ENCODE measurements at places on chromosomes 16 and 17. TPM values are rescaled to one million over a fixed set of nuclear protein-coding genes. Genes with fewer than 3 reads are reported as not detected.
A peak's percentile ranks its signal among the peaks of the same experiment; 100 is the strongest.

DNA sequence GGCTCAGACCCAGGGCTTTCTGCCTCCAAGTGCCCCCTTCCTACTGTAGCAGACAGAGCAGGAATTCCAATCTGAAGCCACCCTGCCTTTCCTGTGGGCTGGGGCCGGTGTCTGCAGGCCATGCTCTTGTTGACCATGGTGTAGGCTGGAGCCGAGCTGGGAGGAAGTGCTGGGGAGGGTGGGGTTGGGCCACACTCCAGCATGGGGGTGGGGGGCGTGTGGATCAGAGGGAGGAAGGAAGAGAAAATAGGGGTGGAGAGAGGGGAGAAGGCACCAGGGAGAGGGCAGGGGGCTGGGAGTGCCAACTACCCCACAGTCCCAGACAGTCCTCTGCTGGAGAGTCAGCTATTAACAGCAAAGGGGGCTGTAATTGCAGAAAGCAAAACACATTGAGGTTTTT is 54.3 kb upstream of the JPH3 start:
- H3K4me1 ChIP-seq = peaks cover 4% of the 10 kb centered on the region
- H3K36me3 ChIP-seq = no peaks in the 10 kb centered on the region
- no peak overlapping the region for H3K4me3 ChIP-seq
- no peak for DNase-seq
- H3K27me3 ChIP-seq = no peaks in the 10 kb centered on the region

GRCh38 chr17:81866440-81867169 is 4.5 kb downstream of the ARHGDIA start:
- H3K4me1 ChIP-seq = peaks cover 55% of the 10 kb centered on the region
- DNase-seq = no peak
- no peak overlapping the region for H3K4me3 ChIP-seq
- no peaks in the 10 kb centered on the region for H3K36me3 ChIP-seq

DNA sequence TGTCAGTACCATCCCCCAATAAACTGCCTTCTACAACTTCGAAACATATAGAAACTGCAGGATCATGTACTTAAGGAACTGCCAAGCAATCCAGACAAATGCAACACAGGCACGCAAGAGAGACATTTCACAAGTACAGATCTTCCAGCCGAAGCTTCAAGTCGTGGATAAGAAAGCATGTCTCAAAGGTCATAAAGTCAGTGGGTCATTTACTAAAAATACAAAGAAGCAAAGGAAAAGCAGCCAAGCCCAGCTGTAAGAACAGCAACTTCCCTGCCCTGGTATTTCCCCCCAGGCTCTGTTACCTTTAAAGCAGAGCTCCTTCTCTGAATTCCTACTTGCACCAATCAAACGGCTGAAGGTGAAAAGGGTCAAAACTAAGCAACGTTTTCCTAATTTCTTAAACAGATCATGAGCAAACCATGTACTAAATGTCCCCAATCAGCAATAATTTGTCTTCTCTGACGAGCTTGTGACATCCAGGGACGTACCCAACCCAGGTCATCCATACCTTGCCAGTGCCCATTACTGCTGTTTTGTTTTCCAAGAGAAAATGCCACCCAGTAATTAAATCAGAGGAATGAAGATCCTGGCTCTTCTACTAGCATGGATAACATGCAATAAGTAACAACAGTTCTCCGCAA is 1.7 kb downstream of the AKTIP start:
- H3K36me3 ChIP-seq = no peaks in the 10 kb centered on the region
- H3K4me1 ChIP-seq = peaks cover 27% of the 10 kb centered on the region
- H3K27me3 ChIP-seq = no peaks in the 10 kb centered on the region

DNA sequence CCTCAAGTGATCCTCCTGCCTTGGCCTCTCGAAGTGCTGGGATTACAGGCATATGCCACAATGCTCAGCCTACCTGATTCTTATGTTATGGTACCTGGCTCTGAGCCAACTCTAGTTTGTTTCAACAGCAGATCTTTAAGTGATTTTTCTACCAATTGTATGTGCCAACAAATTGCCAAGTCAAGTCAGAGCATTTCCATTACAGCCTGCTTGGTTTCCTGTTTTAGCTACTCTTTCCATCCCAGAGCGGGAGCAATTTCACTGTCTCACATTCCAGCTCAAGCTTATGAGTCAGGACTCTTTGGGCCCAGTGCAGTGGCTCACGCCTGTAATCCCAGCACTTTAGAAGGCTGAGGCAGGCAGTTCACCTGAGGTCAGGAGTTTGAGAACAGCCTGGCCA is 30.8 kb upstream of the RBBP6 start:
- no peaks in the 10 kb centered on the region for H3K4me1 ChIP-seq
- DNase-seq = no peak
- no peak overlapping the region for H3K27ac ChIP-seq
- H3K4me3 ChIP-seq = no peak overlapping the region

- H3K27me3 ChIP-seq = no peaks in the 10 kb centered on the region
- no peak for DNase-seq
- no peaks in the 10 kb centered on the region for H3K4me1 ChIP-seq
- no peak overlapping the region for H3K27ac ChIP-seq
- H3K4me3 ChIP-seq = no peak overlapping the region
These were observed 5.6 kb downstream of the CD19 start for GRCh38 chr16:28937222-28937876.

DNA sequence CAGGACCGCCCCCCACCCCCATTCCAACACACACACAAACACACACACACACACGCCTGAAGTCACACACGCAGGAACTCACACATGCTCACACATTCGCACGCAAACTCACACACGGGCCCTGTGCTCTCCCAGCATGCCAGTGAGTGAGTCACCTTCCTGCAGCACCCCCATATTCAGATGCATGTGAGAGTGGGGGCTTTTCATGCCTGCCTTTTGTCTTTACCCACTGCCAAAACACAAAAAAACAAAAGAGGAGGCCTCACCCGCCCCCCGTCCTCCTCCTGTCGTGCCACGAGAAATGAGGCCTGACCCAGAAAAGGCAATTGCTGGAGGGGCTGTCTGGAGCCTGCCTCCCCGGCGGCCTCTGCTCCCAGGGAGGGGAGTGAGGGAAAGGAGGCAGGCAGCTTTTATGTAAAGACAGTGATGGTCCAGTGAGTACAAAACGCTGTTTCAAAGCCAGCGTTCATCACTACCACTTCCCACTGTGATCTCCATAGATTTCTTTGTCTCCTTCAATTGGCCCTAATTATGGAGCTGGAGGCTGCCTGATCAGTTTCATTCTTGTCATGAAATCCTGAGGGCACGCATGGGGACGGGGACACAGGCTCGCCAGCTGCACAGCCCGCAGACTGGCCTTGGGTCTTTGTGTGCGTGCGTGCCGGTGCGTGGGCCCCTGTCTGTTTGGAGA is 29.5 kb upstream of the GSE1 start:
- DNase-seq = no peak
- no peak overlapping the region for H3K27ac ChIP-seq
- no peaks in the 10 kb centered on the region for H3K36me3 ChIP-seq

GRCh38 chr16:50389900-50390299 is 21.1 kb upstream of the BRD7 start:
- H3K27me3 ChIP-seq = no peaks in the 10 kb centered on the region
- H3K4me3 ChIP-seq = no peak overlapping the region
- no peaks in the 10 kb centered on the region for H3K36me3 ChIP-seq

DNA sequence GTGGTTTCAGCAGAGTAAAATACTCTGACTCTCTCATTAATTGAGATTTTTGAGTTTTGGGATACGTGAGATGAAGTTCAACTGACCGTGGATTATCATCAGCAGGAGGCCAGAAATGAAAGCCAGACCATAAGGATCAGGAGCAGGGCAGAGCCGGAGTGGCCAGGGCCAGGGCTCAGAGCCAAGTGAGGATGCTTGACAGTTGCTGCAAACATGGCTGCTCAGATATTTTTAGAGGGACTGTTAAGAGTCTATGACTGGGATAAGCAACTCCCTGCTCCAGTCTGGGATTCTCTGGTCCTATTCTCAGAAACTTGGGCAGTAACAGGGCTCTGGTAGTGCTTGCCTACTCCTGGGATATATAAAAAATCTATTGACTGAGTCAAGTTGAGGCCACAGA is 17.6 kb upstream of the CDH13 start:
- no peaks in the 10 kb centered on the region for H3K4me1 ChIP-seq
- H3K27me3 ChIP-seq = no peaks in the 10 kb centered on the region
- no peak for DNase-seq
- no peak overlapping the region for H3K4me3 ChIP-seq

- no peak overlapping the region for H3K27ac ChIP-seq
- peaks cover 23% of the 10 kb centered on the region for H3K4me1 ChIP-seq
- no peaks in the 10 kb centered on the region for H3K36me3 ChIP-seq
- H3K27me3 ChIP-seq = no peaks in the 10 kb centered on the region
- H3K4me3 ChIP-seq = no peak overlapping the region
These were observed 40.2 kb downstream of the TMEM235 start for GRCh38 chr17:78271419-78272170.

GRCh38 chr16:47311738-47312505 is 148.9 kb downstream of the ITFG1 start:
- H3K27ac ChIP-seq = no peak overlapping the region
- H3K4me3 ChIP-seq = no peak overlapping the region
- no peaks in the 10 kb centered on the region for H3K27me3 ChIP-seq
- peaks cover 6% of the 10 kb centered on the region for H3K4me1 ChIP-seq

DNA sequence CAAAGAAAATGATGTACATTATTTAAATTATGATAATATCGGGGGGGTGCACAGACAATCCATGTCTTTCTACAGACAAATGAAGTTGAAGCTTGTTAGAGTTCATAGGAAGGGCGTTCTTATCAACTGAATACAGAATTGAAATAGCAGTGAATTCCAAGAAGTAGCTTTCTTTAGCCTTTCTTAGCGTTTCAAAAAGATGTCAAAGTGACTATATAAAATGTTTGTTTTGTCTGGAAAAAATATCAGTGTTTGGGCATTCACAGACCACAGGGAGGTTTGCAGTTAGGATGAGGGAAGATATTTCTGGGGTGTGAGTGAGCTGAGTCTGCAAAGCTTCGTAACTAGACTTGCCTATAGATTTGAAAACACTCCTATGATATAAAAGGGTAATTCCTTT is 55.0 kb downstream of the STX8 start:
- H3K4me3 ChIP-seq = no peak overlapping the region
- no peak for DNase-seq
- H3K27me3 ChIP-seq = no peaks in the 10 kb centered on the region
- no peaks in the 10 kb centered on the region for H3K36me3 ChIP-seq
- no peaks in the 10 kb centered on the region for H3K4me1 ChIP-seq

DNA sequence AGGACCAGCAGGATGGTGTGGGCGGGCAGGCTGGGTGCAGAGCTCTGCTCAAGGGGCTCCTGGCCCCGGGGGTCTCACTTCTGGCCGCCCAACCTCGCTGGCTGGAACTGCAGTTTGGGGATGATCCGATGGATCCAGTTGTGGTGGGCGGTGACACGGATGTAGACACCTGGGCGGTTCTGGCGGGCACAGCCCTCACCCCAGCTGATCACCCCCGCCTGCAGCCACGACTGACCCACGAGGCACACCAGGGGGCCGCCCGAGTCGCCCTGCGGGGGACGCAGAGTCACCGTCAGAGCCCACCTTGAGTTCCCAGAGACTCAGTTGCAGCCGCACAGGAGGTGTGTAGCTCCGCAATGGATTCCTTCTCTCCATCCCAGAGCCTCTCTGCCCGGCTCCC is 7.5 kb downstream of the PRSS27 start:
- H3K4me3 ChIP-seq = no peak overlapping the region
- no peak overlapping the region for H3K27ac ChIP-seq
- H3K4me1 ChIP-seq = peaks cover 7% of the 10 kb centered on the region
- DNase-seq = no peak

- no peak overlapping the region for H3K4me3 ChIP-seq
- no peak for DNase-seq
- H3K27ac ChIP-seq = no peak overlapping the region
- H3K36me3 ChIP-seq = no peaks in the 10 kb centered on the region
- no peaks in the 10 kb centered on the region for H3K27me3 ChIP-seq
These were observed 62.9 kb upstream of the MGAT5B start for GRCh38 chr17:76805319-76805718.

- no peak overlapping the region for H3K4me3 ChIP-seq
- H3K27me3 ChIP-seq = no peaks in the 10 kb centered on the region
- DNase-seq = no peak
- H3K27ac ChIP-seq = no peak overlapping the region
These were observed 231.8 kb downstream of the BCAS3 start for GRCh38 chr17:60909405-60909804.

GRCh38 chr16:80367037-80367658 is 173.6 kb upstream of the DYNLRB2 start:
- H3K4me3 ChIP-seq = no peak overlapping the region
- no peaks in the 10 kb centered on the region for H3K27me3 ChIP-seq
- peak overlapping the region; percentile 1 for H3K27ac ChIP-seq
- no peak for DNase-seq
- H3K36me3 ChIP-seq = no peaks in the 10 kb centered on the region

DNA sequence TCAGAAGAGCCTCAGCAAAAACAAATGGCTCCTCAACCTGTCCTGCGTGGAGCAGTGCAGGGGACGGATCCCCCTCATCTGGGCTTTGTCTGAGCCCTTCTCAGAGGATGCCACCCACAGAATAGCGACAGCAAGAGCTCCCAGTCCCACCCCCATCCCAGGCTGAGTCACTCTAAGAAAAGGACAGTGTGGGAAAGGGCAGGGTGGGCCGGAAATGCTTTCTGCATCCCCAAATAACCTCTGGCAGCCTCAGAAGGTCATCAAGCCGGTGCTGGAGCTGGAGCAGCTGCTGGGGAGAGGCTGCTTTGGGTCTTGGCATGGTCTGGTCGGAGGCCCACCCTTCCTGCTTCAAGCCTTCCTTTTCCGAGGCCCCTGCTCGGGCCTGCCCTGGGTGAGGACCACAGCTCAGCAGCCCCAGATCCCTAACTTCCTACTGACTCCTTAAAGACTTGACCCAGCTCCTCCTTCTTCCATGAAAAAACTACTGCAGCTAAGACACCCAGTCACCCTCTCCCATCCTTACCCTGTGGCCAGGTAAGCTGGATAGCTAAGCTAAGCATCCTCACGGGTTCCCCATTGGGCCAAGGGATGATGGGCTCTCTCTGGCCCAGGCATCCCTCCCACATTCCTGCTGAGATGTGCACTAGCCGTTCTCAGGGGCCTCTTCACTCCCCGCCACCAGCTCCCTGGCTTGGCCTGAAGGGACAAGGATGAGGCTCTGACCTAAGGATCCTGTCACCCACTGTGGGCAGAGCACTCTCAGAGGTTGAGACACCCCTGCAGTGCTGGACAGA is 8.7 kb downstream of the SLC12A4 start:
- DNase-seq = peak; percentile 70
- H3K27ac ChIP-seq = peak overlapping the region; percentile 73
- no peaks in the 10 kb centered on the region for H3K27me3 ChIP-seq
- no peak overlapping the region for H3K4me3 ChIP-seq
- no peaks in the 10 kb centered on the region for H3K36me3 ChIP-seq

- H3K4me1 ChIP-seq = peaks cover 53% of the 10 kb centered on the region
- no peak for DNase-seq
- no peaks in the 10 kb centered on the region for H3K27me3 ChIP-seq
- H3K36me3 ChIP-seq = no peaks in the 10 kb centered on the region
- H3K27ac ChIP-seq = no peak overlapping the region
These were observed 46.7 kb downstream of the ANKRD11 start for GRCh38 chr16:89443727-89444084.

Gene OR4D1
- total RNA-seq = 0.39 TPM

Gene NTN1
- 7.6 TPM for total RNA-seq

Gene CMTM4
- 50.9 TPM for total RNA-seq

Gene FOXL1
- total RNA-seq = 4.6 TPM

Gene CA4
- total RNA-seq = 2.5 TPM

Gene ASPA
- 6.1 TPM for total RNA-seq

Gene ACLY
- total RNA-seq = 68.4 TPM

Gene INCA1
- 32.6 TPM for total RNA-seq

Gene TP53TG3
- total RNA-seq = 6.9 TPM

Gene TSNAXIP1
- 40.4 TPM for total RNA-seq
